ENCODE measurements at places on chromosomes 2 and 18.

DNA sequence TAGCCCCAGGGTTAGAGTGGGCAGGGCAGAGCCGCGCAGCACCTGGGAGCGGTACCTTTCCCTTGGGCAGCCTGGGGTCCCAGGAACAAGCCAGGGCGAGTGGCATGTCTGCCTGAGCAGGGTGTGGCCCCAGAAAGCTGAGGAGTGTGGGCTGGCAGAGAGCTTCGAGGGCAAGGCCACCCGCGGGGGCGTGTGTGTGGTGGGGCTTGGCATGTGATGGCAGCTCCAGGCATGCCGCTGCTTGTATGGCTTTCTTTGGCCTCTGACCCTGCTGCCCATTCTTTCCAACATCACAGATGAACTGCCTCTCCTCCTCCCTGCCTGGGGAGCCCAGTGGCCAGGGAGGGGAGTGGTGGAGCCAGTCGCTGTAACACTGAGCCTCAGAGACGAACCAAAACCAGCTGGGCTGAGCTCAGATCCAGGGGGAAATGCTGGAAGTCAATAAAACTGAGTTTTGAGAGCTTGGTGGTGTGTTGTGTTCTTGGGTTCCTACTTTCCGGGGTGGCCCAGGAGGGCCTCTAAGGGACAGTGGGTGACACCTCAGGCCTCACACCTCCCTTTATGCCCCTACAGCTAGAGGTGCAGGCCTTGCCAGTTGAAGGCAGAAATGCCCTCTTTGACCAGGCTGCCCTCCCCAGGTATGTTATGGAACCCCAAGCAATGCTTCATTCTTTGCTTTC, 7.4 kb downstream of the DNAJB2 start:
- peak; percentile 93 for DNase-seq

DNA sequence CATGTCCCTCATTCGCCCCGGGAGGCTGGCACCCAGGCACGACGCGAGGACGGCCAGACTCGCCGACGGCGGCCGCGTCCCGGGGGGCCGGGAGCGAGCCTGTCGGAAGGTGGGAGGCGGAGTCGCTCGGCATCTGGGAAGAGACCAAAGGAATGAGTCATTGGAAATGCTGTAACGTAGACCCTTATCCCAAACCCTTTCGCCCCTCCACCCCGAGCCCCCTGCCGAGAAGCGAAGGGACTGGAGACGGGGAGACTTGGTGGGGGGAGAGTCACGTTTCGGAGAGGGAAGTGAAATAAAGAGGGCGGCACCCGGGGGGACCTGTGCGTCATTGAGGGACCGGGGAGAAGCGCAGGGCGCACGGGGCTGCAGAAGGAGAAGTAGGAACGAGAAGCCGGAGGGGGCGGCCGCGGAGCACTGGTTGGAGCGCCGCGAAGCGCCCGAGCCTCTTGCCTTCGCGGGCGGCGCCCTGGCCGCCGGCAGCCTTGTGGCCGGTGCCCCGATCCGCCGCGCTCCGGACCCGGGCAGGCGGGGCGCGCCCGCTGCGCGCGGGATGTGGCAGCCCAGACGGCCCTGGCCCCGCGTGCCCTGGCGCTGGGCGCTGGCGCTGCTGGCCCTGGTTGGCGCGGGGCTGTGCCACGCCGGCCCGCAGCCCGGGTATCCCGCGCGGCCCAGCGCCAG, at the start of gene EMILIN2:
EMILIN2 (plus strand) TSS at position 371 of the 681 bp plus-strand sequence; CDS start at position 554, 183 bp downstream.
- no peak for DNase-seq

- DNase-seq: no peak
Measured at GRCh38 chr18:39198376-39198775, 1632.8 kb upstream of the CELF4 start.

DNA sequence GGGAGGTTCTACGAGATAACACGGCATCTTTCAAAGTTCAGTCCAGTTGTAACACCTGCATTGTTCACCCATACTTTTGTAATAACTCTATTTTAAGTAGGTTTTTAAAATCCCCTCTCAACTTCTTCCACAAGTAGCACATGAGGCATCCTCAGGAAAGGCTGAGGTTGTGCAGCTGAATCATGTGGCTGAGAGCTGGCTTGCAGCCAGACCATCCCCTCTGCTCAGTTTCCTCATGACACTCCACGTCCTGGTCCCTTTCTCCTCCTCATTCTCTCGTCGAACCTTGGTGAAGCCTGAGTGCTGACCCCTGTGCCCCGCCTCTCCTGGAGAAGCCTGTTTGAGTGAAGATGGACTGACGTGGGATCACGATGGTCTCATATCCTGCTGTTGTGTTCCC, 42.5 kb downstream of the POU3F3 start:
- DNase-seq: no peak

DNA sequence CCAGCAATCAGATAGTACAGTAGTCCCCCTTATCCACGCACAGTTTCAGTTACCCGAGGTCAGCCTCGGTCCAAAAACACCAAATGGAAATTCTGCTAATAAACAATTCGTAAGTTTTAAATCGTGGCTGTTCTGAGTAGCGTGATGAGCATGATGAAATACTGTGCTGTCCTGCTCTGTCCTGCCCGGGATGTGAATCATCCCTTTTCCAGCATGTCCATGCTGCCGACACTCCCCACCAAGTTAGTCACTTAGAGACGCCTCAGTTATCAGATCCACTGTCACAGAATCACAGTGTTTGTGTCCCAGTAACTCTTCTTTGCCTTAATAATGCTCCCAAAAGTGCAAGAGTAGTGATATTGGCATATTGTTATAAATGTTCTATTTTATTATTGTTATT, 62.1 kb downstream of the MEX3C start:
- DNase-seq: no peak

DNA sequence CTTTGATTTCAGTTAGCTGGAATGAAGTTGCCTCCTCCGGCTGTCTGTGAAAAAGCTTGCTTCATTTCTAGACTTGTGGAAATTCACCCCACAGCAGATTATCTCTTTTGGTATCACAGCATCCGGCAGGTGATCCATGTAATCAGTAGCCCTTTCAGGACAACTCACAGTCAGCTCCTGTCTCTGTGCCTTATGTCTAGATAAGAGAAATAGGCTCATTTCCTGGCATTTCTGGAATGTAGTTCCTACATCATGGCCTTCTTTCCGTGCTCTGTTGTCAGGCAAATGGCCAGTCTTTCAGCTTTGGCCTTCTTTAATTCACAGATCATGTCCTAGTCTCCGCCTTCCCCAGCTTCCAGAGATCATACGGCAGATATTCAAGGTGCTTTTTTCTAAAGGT, 455.4 kb downstream of the NUP35 start:
- DNase-seq: no peak

DNA sequence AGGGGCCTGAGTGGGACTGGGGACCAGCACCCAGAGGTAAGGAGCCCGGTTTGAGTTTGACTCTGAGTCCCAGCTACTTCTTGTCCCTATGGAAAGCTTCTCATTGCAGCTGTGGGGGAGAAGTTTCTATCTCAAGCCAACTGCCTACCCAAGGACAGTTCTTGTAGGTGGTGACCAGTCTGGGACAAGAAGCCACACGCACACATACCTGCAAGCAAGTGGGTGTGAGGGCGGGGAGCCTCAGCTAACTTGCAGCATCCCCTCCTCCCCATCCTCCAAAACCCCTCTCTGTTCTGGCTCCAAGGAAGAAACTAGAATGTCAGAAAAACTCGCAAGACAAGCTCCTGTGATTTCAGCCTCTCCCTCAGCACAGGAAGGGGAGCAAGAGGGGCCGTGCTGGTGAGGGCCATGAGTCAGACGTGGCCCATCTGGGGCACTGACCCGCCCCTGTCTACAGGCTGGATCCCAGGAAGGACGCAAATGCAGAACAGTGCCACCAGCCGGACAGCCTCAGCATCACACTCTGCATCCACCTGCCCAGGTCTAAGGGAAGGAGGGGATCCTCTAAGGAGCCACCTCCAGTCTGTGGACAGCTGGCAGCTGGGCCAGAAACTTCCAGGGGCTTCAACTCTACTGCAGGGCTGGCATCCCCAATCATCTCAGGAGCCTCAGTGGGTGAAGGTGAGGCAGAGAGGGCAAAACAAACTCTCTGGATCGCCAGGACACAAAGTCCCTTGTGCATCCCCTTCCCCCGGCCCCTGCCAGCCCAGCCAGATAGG, 103.4 kb downstream of the TNS1 start:
- DNase-seq: no peak

GRCh38 chr18:26768385-26768784, 97.1 kb downstream of the AQP4 start:
- no peak for DNase-seq

- DNase-seq: no peak
Measured at GRCh38 chr2:235148201-235149170, 196.7 kb downstream of the SH3BP4 start.

DNA sequence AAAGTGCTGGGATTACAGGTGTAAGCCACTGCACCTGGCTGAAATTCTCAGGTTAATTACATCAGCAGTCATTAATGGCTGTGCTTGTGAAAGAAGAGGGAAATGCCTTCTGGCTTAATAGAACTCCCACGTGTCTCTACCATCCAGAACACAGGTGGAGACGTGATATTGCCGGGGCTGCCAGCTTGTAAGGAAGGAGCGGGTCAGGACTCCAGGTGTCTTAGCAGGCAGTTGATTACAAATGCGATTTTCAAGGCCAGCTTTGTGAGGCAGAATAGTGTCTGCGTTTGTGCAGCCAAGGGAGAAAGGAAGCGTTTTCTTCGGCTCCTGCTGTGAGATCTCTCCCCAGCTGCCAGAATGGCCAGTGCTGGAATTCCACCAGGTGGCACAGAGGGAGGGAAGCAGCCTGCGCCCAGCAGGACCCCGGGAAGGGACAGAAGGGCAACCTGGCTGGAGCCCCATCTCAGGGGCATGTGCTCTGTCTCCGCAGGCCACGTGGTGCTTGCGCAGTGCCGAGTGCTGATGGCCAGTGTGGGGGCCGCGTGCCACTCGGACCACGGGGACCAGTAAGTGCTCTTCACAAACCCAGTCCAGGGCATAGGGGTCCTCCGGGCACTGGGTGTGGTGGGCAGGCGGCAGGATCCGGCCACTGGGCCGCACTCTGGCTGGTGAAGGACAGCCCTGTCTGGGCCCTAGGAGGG, 3.7 kb upstream of the ESPNL start:
- DNase-seq: peak; percentile 46

DNA sequence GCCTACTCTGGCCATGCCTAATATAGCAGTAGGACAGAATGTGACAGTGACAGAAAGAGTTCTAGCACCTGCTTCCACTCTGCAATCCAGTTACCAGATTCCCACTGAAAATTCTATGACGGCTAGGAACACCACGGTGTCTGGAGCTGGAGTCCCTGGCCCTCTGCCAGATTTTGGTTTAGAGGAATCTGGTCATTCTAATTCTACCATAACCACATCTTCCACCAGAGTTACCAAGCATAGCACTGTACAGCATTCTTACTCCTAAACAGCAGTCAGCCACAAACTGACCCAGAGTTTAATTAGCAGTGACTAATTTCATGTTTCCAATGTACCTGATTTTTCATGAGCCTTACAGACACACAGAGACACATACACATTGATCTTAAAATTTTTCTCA, 45.2 kb upstream of the TTR start:
- no peak for DNase-seq

GRCh38 chr2:16400127-16400623, 265.5 kb downstream of the CYRIA start:
- DNase-seq: no peak

- no peak for DNase-seq
Measured at GRCh38 chr2:122535960-122536505, 780.6 kb downstream of the TSN start.

GRCh38 chr2:146997488-146997887, 847.3 kb upstream of the ACVR2A start:
- DNase-seq: no peak

DNA sequence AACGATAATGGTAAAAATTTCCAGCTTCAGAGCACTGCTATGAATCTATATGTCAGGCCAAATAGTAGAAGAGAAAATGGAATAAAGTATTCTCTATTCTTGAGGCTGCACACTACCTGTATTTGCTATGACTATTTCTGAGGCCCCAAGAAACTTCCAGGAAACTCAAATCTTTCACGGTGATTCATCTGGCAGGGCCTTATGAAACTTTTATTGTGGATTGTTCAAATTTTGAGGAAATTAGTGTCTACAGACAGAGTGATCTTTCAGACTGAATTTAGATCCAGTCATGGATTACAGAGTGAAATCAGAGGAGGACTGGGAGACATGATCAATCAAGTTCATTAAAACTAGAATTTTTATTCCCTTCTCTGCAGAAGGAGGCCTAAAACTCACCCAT, 4.1 kb upstream of the VSNL1 start:
- no peak for DNase-seq

- no peak for DNase-seq
Measured at GRCh38 chr18:2114289-2114688, 457.0 kb downstream of the METTL4 start.

GRCh38 chr2:9774266-9774665, 69.0 kb upstream of the TAF1B start:
- no peak for DNase-seq

GRCh38 chr2:37215250-37215649, 16.1 kb downstream of the CEBPZ start:
- DNase-seq: no peak

GRCh38 chr2:231795525-231796327, 9.5 kb downstream of the COPS7B start:
- DNase-seq: no peak

DNA sequence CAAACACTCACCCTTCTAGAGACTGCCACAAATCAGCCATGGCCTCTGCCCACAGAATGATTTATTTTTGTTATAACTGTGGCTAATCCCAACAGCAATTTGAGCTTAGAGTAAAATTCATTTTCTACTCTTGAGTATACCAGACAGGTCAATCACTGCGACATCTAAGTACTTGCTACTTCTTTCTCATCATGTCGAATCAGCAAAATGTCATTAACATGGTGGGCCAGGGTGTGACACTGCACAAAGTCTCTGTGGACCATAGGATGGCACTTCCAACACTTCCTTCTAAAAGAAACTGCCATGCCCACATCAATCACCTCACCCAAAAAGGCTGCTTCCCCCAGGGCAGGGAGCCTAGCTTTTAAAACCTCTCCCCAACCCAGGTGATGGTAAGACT, 64.4 kb downstream of the KCNG3 start:
- no peak for DNase-seq

GRCh38 chr2:211877061-211877460, 661.5 kb downstream of the ERBB4 start:
- no peak for DNase-seq

- no peak for DNase-seq
Measured at GRCh38 chr2:15750822-15751329, 159.2 kb downstream of the DDX1 start.

DNA sequence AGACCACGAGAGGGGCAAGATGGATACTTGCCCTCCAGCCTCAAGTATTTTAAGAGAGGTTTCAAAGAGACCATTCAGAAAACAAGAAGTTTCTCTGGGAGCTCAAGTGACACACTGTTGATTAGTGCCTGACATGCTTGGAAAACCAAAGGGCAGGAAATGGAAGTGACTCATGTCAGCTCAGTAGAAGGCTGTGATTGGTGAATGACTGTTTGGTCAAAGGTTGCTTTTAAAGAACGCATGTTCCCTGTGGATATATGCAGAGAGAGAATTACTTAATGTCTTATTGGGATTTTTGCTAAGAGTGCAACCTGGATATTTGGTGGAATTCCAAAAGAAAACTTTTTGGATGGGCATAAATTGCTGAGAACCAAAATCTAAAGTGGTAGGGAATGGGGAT, 549.9 kb downstream of the XIRP2 start:
- DNase-seq: no peak

All from RWPE2 (cell line).